ENCODE measurements at places on chromosomes 7 and 10.

- H3K27me3 ChIP-seq = no peaks in the 10 kb centered on the region
- no peak overlapping the region for H3K27ac ChIP-seq
- H3K36me3 ChIP-seq = no peaks in the 10 kb centered on the region
- no peak overlapping the region for H3K4me3 ChIP-seq
Measured at GRCh38 chr10:108562105-108562504, 1361.2 kb downstream of the XPNPEP1 start.

GRCh38 chr7:130365511-130366441, 14.5 kb upstream of the CPA1 start:
- DNase-seq = no peak
- peaks cover 55% of the 10 kb centered on the region for H3K4me1 ChIP-seq
- H3K27ac ChIP-seq = no peak overlapping the region
- H3K4me3 ChIP-seq = no peak overlapping the region
- H3K27me3 ChIP-seq = no peaks in the 10 kb centered on the region

DNA sequence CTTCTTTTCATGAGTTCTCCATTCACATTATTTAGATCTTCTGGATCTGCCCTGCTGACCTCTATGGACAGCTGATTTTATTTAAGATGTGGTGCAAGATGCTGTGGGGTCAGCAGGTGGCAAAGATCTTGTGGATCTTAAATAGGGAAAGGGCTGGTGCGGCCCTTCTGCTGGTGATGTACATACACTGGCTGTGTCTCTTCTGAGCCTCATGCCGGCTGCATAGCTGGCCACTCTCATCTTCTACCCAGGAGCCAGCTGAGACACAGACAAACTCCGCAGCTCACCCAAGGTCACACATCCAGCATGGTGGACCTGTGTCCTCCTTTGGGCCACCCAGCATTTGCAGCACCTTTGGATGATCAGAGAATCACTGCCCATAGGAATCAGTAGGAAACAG, 9.7 kb downstream of the RBP3 start:
- H3K4me1 ChIP-seq = no peaks in the 10 kb centered on the region
- DNase-seq = no peak
- no peak overlapping the region for H3K27ac ChIP-seq
- H3K4me3 ChIP-seq = no peak overlapping the region

DNA sequence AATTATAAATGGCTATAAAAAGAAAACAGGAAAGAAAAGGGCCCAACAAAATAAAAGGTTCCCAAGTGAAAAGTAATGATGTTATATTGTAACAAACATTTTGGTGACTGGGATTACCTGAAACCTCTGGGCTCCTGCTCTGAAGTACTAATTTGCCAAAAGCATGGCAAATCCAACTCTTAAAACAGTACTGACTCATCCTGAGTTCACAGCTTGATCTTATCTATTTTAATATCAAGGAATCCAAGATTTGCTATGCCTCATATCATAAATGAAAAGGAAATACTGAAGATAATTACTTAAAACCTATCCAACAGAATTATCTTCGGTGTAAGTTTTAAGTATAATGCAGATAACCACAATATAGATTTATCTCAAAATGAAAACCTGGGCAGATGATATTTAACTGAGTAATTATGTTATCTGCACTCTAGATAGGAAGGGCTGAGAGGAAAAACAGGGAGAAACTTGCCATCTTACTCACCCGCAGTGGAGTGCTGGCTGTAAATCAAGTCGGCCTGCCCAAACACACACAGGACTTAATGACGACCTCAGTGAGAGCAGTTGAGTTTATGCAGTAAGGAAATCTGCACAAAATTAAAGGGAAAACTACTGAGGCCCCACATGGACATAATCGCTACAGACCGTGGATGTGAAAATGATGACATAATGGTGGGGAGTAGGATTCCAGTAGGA, 48.4 kb downstream of the MPP7 start:
- H3K36me3 ChIP-seq = no peaks in the 10 kb centered on the region
- H3K27me3 ChIP-seq = no peaks in the 10 kb centered on the region
- H3K4me3 ChIP-seq = peak overlapping the region; percentile 9
- no peak for DNase-seq
- peak overlapping the region; percentile 91 for H3K27ac ChIP-seq

- peak overlapping the region; percentile 4 for H3K4me3 ChIP-seq
- peaks cover 10% of the 10 kb centered on the region for H3K4me1 ChIP-seq
- H3K27me3 ChIP-seq = no peaks in the 10 kb centered on the region
Measured at GRCh38 chr7:94658826-94659225, 2.9 kb upstream of the SGCE start.
